Natural killer cell (primary cell): ENCODE measurements at places on chromosomes 4 and X.
A peak's percentile ranks its signal among the peaks of the same experiment; 100 is the strongest.

GRCh38 chr4:8199594-8200301, 658 bp downstream of the SH3TC1 start:
- no peaks in the 10 kb centered on the region for H3K27me3 ChIP-seq
- DNase-seq = peak; percentile 63
- H3K4me3 ChIP-seq = peak overlapping the region; percentile 60
- H3K36me3 ChIP-seq = no peaks in the 10 kb centered on the region
- H3K27ac ChIP-seq = peak overlapping the region; percentile 66
- H3K4me1 ChIP-seq = peaks cover 60% of the 10 kb centered on the region

DNA sequence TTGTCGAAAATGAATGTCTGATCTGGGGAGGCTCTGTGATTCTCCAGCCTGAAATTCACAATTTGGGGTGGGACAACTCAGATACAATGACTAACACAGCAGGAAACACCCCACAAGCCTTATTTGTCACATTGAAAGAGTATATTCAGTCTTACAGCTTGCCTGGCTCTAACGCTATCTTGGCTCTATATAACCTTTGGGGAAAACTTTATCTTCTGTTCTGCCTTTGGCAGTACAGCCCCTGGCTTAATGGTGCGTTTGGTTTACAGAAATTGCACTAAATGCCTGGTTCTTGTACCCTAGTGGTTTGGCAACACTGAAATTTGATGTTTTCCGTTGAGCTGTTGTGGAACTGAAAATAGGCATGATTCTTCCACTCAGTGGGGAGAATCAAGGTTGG, 178.1 kb upstream of the VEGFC start:
- no peak for DNase-seq
- no peaks in the 10 kb centered on the region for H3K36me3 ChIP-seq
- no peak overlapping the region for H3K4me3 ChIP-seq
- H3K27ac ChIP-seq = no peak overlapping the region
- H3K27me3 ChIP-seq = no peaks in the 10 kb centered on the region
- H3K4me1 ChIP-seq = no peaks in the 10 kb centered on the region

DNA sequence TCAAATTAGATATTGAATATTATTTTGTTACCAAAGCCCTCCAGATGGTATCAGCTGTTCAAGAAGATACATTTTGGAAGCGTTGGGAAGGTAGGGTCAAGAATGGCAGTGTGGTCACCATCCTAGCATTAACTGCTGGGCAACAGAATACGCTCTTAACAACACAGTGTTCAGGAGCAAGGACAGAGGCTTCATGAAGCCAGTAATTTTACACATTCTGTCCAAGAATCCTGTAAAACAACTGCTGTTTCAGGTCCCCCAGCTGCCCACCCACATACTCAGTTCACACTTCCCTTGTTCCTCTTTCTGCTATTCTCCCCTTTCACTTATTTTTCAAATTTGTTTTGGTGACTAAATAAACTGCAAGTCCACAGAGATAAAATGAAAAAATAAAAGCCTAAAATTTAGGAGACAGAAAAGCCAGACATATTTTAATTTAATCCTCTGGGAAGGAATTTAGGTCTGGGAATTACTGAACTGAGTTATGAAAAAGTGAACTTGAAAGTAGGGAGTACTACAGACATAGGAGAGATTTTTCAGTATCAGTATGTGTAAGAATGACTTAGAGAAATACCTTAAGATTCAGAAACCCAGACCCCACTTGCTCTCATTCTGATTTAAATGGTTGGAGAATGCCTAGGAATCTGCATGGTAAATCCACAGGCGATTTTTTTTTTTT, 406.7 kb downstream of the MAPK10 start:
- H3K27me3 ChIP-seq = no peaks in the 10 kb centered on the region
- no peaks in the 10 kb centered on the region for H3K4me1 ChIP-seq
- H3K27ac ChIP-seq = no peak overlapping the region

GRCh38 chr4:133148690-133149363, at the start of gene PCDH10:
Gene PCDH10 (plus strand): TSS chr4:133149294. CDS start chr4:133150141, 847 bp downstream.
- no peak for DNase-seq
- no peaks in the 10 kb centered on the region for H3K36me3 ChIP-seq
- peaks cover 7% of the 10 kb centered on the region for H3K4me1 ChIP-seq
- H3K27me3 ChIP-seq = peaks cover 28% of the 10 kb centered on the region
- H3K27ac ChIP-seq = no peak within 1 kb of the TSS

DNA sequence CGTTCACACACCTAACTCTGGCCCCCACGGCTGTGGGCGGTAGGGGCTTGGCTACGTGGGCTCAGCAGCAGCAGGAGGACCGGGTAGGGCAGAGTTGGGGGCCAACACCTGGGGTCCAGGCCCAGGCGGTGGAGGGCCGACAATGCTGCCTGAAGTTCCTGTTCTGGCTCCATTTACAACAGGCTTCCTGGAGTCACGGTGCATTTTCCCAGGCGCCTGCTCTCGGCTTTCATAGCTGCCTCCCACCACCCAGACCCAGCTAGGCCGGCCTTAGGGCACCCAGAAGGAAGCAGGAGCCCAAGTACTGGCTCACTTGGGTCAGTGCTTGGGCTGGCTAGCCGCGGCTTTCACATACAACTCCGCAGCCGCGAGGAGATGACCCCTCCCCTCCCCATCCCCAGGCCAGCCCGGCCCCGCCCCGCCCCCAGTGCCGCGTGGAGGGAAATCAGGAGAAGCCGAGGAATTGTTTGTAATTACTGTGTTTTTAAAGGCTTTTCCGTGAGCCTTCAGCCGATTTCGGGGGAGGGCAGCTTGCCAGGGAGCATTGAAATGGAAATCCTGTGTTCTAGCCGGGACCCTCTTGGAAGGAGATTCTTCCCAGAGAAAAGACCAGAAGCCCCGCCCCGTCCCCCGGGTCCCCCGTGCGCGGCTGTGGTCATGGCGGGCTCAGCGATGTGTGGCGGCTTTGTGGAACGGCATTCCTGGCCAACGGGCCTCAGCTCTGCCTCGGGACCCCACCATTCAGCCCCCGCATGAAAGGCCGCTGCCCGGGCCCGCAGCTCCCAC, 28.5 kb downstream of the PJA1 start:
- H3K27me3 ChIP-seq = peaks cover 3% of the 10 kb centered on the region
- H3K36me3 ChIP-seq = no peaks in the 10 kb centered on the region
- no peak overlapping the region for H3K4me3 ChIP-seq
- no peak overlapping the region for H3K27ac ChIP-seq

- H3K4me3 ChIP-seq = no peak overlapping the region
- H3K27ac ChIP-seq = no peak overlapping the region
- peaks cover 3% of the 10 kb centered on the region for H3K4me1 ChIP-seq
Observed at GRCh38 chrX:67544281-67545035, 637 bp downstream of the AR start.

GRCh38 chrX:75229774-75230173, 44.1 kb upstream of the UPRT start:
- no peak overlapping the region for H3K27ac ChIP-seq
- no peak overlapping the region for H3K4me3 ChIP-seq
- no peaks in the 10 kb centered on the region for H3K4me1 ChIP-seq
- no peaks in the 10 kb centered on the region for H3K27me3 ChIP-seq
- no peaks in the 10 kb centered on the region for H3K36me3 ChIP-seq

DNA sequence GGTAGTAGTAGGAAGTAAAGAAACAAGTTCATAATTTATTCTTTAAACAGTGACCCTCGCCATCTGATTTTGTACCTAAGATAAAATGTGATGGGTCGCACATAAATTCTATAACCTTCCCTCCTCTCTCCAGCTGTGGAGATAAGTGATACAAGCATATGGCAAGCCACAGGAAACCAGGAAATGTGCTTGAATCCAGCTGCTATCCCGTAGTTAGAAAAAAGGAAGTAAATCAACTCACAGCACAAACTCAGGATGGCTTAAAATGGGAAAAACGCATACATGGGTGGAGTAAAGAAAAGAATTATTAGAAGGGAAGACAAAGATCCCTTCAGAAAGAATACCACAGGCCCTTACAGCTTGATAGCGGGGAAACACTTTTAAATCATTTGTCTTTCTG, 78.2 kb downstream of the ZNF827 start:
- no peak for DNase-seq
- peaks cover 10% of the 10 kb centered on the region for H3K36me3 ChIP-seq
- H3K27me3 ChIP-seq = no peaks in the 10 kb centered on the region
- H3K4me1 ChIP-seq = no peaks in the 10 kb centered on the region
- H3K4me3 ChIP-seq = no peak overlapping the region
- H3K27ac ChIP-seq = no peak overlapping the region

- no peaks in the 10 kb centered on the region for H3K36me3 ChIP-seq
- no peak overlapping the region for H3K27ac ChIP-seq
- no peak overlapping the region for H3K4me3 ChIP-seq
- H3K27me3 ChIP-seq = no peaks in the 10 kb centered on the region
Observed at GRCh38 chrX:128800138-128800537, 723.2 kb downstream of the SMARCA1 start.
